ENCODE measurements at places on chromosomes 4 and X. TPM values are rescaled to one million over a fixed set of nuclear protein-coding genes. Genes with fewer than 3 reads are reported as not detected.

Gene BST1
- total RNA-seq: 12.9 TPM

Gene SNCA
- 21.2 TPM for total RNA-seq

Gene ZBTB49
- total RNA-seq: 2.1 TPM

Gene ADH7
- total RNA-seq: not detected

Gene ARX
- total RNA-seq: not detected

Gene DUX4
- not detected for total RNA-seq

Gene PRKG2
- 22.0 TPM for total RNA-seq

Gene CLNK
- not detected for total RNA-seq

Gene TEC
- 2.6 TPM for total RNA-seq

Gene GPR101
- not detected for total RNA-seq

Gene NDNF
- 5.1 TPM for total RNA-seq

Gene BMX
- under 0.01 TPM for total RNA-seq

Gene DAPP1
- total RNA-seq: 0.39 TPM

Gene DCAF12L1
- 0.26 TPM for total RNA-seq

Gene NPFFR2
- not detected for total RNA-seq

Gene PDGFRA
- total RNA-seq: 159 TPM

Gene XKRX
- 0.26 TPM for total RNA-seq

Gene RAB40A
- not detected for total RNA-seq

Gene OPN1MW3
- not detected for total RNA-seq

Gene NEIL3
- 8.4 TPM for total RNA-seq

Gene GUCY1A1
- total RNA-seq: 0.39 TPM

Gene ALB
- 1.1 TPM for total RNA-seq

Gene IL1RAPL1
- 0.40 TPM for total RNA-seq

Gene NUP62CL
- total RNA-seq: not detected

Gene COL4A6
- total RNA-seq: 16.4 TPM

Gene ARHGAP4
- total RNA-seq: 6.7 TPM

Gene FAM199X
- total RNA-seq: 14.9 TPM

Gene SYNPO2
- 1.3 TPM for total RNA-seq

Gene FAM114A1
- total RNA-seq: 215 TPM

Gene KLHL34
- not detected for total RNA-seq

Gene FGF5
- total RNA-seq: 3.4 TPM

Gene CT55
- not detected for total RNA-seq

Gene MAGEB18
- total RNA-seq: not detected

Gene CYLC1
- not detected for total RNA-seq

Gene MAGEB17
- total RNA-seq: 0.08 TPM

Gene ETDA
- not detected for total RNA-seq

Gene GAK
- total RNA-seq: 77.5 TPM

Gene RNF128
- 1.6 TPM for total RNA-seq

Gene ZAR1
- total RNA-seq: not detected

Gene AMELX
- total RNA-seq: not detected

Gene SERPINA7
- not detected for total RNA-seq

Gene ATP10D
- 8.5 TPM for total RNA-seq

Gene BMP3
- total RNA-seq: 0.08 TPM

Gene SMR3B
- total RNA-seq: not detected

Gene MAGEA8
- total RNA-seq: not detected

Gene TCEANC
- 1.2 TPM for total RNA-seq

Gene STIM2
- 18.6 TPM for total RNA-seq

Data from epithelial cell of alveolus of lung (primary cell).